LNCaP clone FGC (cell line): ENCODE measurements at places on chromosomes 13 and 19.

DNA sequence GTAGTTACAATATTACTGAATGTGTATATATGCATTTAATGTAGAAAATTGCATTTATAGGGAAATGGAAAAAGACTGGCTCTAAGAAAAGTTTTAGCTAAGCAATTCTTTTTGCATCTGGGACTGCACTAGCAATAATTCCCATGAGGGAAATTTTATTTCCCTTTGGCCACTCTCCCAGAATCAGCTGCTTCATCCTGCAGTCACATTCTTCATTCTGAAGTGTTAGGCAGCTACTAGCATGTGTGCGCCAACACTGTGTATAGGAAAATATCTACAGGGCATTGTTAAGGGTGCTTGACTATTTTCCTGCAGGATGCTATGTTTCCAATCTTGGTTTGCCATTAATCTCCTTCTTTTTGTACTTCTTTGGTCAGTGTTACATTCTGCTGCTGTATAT, 312.8 kb upstream of the PCDH20 start:
- no peak for DNase-seq

DNA sequence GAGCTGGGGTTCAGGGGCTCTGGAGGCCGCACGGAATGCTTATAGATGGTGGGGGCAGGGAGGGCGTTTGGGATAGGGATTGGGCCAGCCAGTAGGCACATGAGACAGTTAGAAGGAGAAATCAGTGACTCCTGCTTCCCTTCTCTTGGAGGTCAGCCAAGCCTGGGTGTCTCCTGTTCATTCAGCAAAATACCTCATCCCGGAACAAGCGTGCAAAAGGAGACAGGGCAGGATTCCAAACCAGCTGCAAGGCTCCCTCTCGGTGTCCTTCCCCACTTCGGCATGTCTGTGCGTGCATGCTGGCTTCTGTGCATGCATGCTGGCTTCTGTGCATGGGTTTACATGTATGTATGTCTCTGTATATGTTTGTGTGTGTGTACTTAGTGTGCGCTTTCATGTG, 37.3 kb upstream of the PEPD start:
- peak; percentile 15 for DNase-seq

GRCh38 chr19:11025997-11026396, 63.3 kb upstream of the LDLR start:
- no peak for DNase-seq

DNA sequence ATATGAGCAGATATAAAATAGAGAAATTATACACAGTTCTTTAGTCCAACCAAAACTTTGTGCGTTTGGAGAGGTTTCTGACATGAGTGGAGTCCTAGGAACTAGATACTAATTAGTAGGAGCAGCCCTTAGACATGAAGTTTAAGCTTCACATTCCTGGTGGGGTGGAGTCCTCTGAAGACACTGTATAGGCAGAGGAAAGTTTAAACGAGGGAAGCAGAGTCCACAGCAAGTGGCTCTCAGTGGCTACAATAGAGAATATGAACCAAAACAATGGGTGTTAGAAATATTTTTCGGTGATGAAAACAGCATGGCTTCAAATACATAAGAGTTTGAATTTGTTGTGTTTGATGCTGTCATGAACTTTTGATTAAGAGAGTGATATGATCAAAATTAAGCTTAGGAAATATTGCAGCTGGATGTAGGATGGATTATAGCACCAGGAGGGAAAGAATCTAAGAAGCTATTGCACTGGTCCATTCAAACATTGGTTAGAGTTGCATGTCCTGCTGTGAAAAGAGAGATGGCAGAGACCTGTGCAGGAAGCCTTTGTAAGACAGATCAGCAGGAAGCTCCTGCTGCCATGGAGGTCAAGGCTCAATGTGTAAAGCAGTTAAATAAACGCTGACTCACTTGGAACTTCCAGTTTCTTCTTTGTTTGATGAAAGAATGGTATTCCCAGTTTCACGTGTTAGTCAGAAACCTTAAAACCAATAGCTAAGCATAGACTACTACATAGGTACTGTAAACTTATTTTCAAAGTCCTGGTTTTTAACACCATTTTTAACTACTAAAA, 175.2 kb downstream of the TDRD3 start:
- DNase-seq: peak; percentile 38

- no peak for DNase-seq
Observed at GRCh38 chr19:33311326-33311682, 9.0 kb upstream of the CEBPA start.

GRCh38 chr19:7831452-7831851, 1.4 kb downstream of the EVI5L start:
- DNase-seq: no peak

DNA sequence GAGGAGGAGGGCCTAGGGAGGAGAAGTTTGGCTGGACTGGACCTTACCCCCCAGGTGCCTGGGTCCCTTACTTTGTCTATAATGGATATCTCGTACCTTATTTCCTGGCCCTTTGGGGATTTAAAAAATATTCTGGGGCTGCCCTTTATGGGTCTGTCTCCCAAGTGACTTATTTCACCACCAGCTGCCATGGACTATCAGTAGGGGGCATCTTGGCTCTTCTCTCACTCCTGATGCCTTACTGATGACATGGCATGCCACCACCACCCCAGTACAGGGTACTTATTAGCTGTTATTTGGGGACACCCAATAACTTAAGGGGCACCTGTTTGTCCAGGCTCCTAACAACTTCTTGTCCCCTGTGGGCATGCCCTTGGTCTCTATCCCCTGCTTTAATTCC, 38.0 kb downstream of the NFIX start:
- no peak for DNase-seq

- DNase-seq: no peak
Observed at GRCh38 chr13:47934371-47934770, 66.7 kb downstream of the SUCLA2 start.

GRCh38 chr19:46394402-46394797, 19.0 kb downstream of the CCDC8 start:
- DNase-seq: no peak
